PC-9 (cell line): ENCODE measurements at places on chromosomes 4 and X. TPM values are rescaled to one million over a fixed set of nuclear protein-coding genes. Genes with fewer than 3 reads are reported as not detected.

The TCEAL2 gene
- total RNA-seq = not detected in 2 replicates

The GPC3 gene
- total RNA-seq = not detected in 2 replicates

The SRD5A3 gene
- 7.3 and 9.9 TPM in 2 replicates for total RNA-seq

The CLNK gene
- not detected in 2 replicates for total RNA-seq

DNA sequence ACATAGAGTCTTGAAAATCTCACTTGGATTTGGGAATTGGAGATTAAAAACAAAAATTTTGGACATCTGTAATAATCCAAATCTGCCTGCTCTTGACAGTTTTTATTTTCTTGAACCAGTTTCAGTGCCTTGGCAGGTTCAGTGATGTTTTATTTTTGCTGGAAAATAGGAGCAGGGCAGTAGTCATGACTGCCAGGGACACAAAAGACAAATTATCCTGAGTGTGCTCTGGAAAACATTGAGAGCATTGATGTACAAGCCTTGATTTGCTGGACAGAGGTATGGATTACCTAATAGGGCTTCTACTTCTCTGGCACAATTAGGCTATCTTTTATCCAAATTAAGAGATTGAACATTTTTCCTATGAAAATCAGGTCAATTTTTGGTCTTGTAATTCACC lies 123.4 kb upstream of the SFRP2 start:
- DNase-seq = no peak

DNA sequence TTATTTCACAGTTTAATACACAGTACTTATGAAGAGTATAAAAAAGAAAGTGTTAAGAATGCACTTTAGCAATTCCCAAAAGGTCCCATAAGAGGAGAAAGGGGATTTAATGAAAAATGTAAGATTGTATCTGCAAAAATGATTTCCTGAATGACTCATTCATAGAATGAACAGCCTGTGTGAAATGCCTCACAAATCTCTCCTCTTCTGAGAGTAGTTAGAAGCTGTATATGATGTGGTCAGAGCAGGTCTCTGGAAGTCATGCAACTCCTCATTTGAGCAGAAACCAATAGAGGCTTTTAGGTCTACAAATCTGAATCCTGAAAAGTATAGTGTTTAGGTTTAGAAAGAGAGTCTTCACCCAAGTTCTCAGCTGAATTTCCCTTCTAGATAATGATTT lies 381.3 kb upstream of the INTU start:
- no peak for DNase-seq

- no peak for DNase-seq
Measured at GRCh38 chr4:3250438-3250955, 1.5 kb downstream of the MSANTD1 start.

GRCh38 chrX:40090050-40090804 lies 7.5 kb downstream of the BCOR start:
- no peak for DNase-seq

DNA sequence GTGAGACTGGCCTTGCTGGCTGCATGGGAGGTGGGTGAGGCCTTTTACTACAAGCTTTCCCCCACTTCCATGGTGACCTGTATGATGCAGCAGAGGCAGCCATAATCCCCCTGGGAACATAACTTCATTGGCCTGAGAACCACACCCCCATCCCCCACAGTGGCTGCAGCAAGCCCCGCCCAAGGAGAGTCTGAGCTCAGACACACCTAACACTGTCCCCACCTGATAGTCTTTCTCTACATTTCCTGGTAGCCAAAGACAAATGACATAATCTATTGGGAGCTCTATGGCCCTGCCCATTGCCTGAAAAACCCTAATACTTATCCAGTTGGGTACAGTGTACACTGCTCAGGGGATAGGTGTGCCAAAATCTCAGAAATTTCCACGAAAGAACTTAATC lies 62.6 kb downstream of the GLUD2 start:
- no peak for DNase-seq

DNA sequence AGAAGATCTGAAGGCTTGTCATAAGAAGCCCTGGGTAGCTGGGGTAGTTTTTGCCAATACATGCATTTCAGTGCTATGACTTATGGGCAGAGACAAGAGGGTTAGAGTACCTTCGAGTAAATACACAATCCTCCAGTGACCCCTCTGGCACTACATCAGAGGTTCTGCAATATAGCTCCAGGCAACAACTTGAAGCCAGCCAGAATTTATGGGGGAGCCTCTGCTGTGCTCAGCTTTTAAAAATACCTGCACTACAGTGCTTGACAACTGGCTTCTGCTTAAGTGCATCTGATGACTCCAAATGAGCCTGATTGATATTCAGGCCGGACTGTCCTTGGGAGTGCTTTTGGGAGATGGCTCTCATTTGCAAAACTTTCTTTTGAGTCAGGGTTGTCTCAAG lies 44.9 kb upstream of the SMAD1 start:
- peak; percentile 37 for DNase-seq

DNA sequence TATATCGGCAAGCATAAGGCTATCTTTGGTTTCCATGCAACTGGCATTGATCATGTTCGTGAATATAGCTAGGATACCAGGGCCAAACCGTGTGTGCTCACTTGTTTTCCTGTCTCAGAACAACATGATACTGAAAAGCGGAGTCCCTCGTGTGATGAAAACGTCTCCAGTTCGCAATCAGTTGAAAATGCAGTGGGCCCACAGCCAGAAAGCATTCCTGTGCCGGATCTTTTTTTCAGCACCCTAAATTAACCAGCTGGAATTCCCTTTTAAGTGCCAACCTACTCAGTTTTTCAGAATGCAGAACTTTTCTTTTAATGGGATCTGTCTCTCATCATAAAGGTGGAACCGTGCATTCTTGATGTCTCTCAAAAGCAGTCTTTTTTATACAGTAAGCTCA lies 130.8 kb upstream of the FRG1 start:
- no peak for DNase-seq

GRCh38 chr4:98642991-98643426 lies 15.4 kb downstream of the TSPAN5 start:
- DNase-seq = peak; percentile 96

DNA sequence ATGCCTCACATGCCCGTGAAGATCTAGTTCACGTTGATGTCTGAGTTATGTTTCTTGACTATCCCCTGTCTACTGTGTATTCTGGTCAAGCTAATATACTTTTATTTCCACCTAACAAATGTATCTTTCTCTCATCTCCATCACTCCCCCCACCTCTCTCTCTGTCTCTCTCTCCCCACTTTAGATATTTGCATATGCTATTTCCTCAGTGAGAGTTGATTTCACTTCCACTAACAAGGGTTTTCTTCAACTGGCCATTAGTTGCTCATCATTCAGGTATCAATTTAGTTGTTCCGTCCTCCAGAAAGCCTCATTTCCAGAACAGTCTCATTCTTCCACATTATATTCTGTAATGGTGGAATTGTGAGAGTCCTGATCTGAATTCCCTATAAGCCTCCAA lies 1777.8 kb upstream of the TENM3 start:
- DNase-seq = no peak

- no peak for DNase-seq
Measured at GRCh38 chrX:5802391-5802790, 426.3 kb downstream of the NLGN4X start.

GRCh38 chr4:31009926-31010325 lies 289.8 kb downstream of the PCDH7 start:
- no peak for DNase-seq

DNA sequence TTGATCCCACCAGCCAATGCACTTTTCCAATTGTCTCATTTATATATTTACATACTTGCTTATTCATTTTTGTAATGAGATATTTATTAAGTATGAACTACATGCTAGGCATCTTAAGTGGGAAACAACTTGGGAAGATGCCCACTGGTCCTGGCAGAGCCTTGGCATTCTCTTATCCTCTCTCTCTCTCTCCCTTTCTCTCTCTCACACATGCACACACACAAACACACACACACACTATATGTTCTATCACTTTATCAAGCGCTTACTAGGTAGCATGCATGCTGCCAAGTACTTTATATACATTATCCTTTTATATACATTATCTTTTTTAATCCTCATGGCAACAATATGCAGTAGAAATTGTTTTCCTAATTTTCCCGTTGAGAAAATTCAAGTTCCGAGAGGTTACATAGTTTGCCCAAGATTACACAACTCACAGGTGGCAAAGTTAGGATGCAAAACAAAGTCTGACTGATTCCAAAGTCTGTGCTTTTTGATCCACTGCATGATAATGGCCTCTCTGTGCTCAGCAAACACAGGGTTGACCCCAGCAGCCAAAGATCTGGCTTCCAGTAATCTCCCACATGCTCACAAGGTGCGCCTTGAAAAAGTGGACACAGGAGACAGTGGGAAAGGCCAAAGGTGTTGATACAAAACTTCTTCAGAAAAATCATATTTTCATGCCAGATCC lies 173.1 kb upstream of the KLF3 start:
- DNase-seq = no peak
